Karpas-422 (cell line): ENCODE measurements at places on chromosomes 13 and 19. TPM values are rescaled to one million over a fixed set of nuclear protein-coding genes. Genes with fewer than 3 reads are reported as not detected.

DNA sequence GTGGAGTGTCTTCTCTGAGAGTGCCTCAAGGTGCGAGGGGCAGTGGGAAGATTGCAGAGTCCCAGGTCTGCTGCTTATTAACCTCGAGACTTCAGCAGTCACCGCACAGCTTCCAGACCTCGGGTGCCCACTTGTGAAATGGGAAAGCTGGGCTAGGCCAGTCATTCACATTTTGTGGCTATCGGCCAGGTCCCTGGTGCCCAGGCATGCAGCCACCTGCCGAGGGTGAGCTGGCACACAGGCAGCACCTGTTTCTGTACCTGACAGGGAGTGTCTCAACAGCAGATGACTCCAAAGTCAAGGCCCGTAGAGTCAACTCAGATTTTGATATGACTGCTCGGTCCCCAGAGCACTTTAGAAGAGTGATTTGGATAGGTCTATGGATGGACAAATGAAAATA, 21.9 kb downstream of the UQCRFS1 start:
- no peaks in the 10 kb centered on the region for H3K4me1 ChIP-seq
- H3K27ac ChIP-seq = no peak overlapping the region
- H3K36me3 ChIP-seq = no peaks in the 10 kb centered on the region
- no peak overlapping the region for H3K4me3 ChIP-seq
- no peaks in the 10 kb centered on the region for H3K27me3 ChIP-seq

- no peaks in the 10 kb centered on the region for H3K4me1 ChIP-seq
- no peak overlapping the region for H3K27ac ChIP-seq
- no peaks in the 10 kb centered on the region for H3K27me3 ChIP-seq
- no peaks in the 10 kb centered on the region for H3K36me3 ChIP-seq
- no peak for DNase-seq
Observed at GRCh38 chr19:29040292-29040691, 172.7 kb downstream of the UQCRFS1 start.

- no peak overlapping the region for H3K27ac ChIP-seq
- no peak for DNase-seq
- H3K36me3 ChIP-seq = no peaks in the 10 kb centered on the region
- no peak overlapping the region for H3K4me3 ChIP-seq
Observed at GRCh38 chr13:41276824-41277223, 13.4 kb upstream of the MTRF1 start.

- peaks cover 28% of the 10 kb centered on the region for H3K36me3 ChIP-seq
- H3K27ac ChIP-seq = no peak overlapping the region
- DNase-seq = no peak
- H3K4me3 ChIP-seq = peak overlapping the region; percentile 97
Observed at GRCh38 chr19:5691822-5692722, 2.0 kb downstream of the RPL36 start.

GRCh38 chr13:65606622-65607021, 1623.5 kb downstream of the PCDH9 start:
- H3K36me3 ChIP-seq = no peaks in the 10 kb centered on the region
- no peaks in the 10 kb centered on the region for H3K27me3 ChIP-seq
- no peak overlapping the region for H3K4me3 ChIP-seq
- no peak for DNase-seq

GRCh38 chr19:1450735-1451731, 1.1 kb downstream of the APC2 start:
- H3K4me3 ChIP-seq = no peak overlapping the region
- DNase-seq = peak; percentile 48
- 0 out of 2 replicates have a peak, but pooled peaks cover 2% of the 10 kb centered on the region for H3K27me3 ChIP-seq
- H3K27ac ChIP-seq = no peak overlapping the region

- no peak for DNase-seq
- no peak overlapping the region for H3K4me3 ChIP-seq
- H3K27ac ChIP-seq = no peak overlapping the region
Observed at GRCh38 chr19:19427944-19428343, 22.5 kb downstream of the GATAD2A start.

GRCh38 chr13:49435992-49436391, 7.9 kb downstream of the CAB39L start:
- no peaks in the 10 kb centered on the region for H3K27me3 ChIP-seq
- no peak overlapping the region for H3K4me3 ChIP-seq
- DNase-seq = no peak
- H3K27ac ChIP-seq = 0 out of 2 replicates have a peak overlapping the region, but pooled peaks have one; percentile 4
- peaks cover 70% of the 10 kb centered on the region for H3K4me1 ChIP-seq

GRCh38 chr19:34774857-34775256, 1.8 kb upstream of the ZNF599 start:
- peaks cover 9% of the 10 kb centered on the region for H3K4me1 ChIP-seq
- no peaks in the 10 kb centered on the region for H3K27me3 ChIP-seq
- DNase-seq = no peak
- H3K4me3 ChIP-seq = no peak overlapping the region

DNA sequence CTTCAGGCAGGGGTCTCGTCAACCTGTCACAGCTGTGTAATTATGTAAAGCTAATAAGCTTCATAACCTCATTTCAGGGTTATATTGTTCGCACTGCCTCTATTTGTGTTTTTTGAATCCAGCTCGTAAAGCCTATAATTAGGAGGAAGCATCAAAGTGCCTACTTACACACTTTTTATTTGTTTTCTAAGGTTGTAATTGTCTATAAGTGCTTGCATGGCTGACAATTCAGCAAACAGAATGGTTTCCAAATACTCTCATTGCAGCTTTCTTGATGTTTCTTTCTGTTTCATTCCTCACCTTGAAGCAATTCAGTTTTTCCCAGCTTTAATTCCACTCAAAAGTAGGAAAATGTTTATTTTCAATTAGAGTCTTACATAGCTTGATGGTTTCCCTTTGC, 336.3 kb downstream of the HS6ST3 start:
- DNase-seq = no peak
- no peak overlapping the region for H3K4me3 ChIP-seq
- no peaks in the 10 kb centered on the region for H3K4me1 ChIP-seq
- H3K27ac ChIP-seq = no peak overlapping the region
- H3K27me3 ChIP-seq = no peaks in the 10 kb centered on the region

DNA sequence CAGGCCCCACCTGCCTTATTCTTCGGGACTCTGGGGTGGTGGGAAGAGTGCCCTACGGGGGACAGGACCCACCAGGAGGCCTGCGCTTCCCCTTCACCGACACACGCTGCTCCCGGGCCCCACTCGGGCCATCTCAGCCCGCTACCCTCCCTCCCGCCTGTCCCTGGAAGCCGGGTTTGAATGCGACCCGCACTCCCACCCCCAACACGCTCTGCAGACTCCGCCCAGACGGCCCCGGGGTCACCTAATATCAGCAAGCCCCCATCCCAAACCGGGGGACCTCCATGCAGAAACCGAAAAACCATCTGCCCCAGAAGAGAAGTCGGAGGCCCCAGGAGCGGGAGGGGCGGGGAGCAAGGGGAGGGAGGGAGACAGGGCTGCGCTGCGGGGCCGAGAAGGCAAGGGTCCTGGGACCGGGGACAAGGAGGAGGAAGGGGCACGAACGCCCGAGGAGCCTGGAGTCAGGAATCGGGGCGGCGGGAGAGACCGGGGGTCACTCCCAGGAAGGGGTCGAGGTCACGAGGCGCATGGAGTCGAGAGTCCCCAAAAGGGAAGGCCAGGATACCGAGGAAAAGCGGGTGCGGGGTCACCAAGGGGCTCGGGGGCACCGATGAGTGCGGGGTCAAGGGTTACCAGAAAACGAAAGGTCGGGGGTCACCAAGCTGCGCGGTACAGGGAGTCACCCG, 766 bp downstream of the SBNO2 start:
- no peaks in the 10 kb centered on the region for H3K27me3 ChIP-seq
- no peaks in the 10 kb centered on the region; the same call in 1 of the 2 replicates for H3K36me3 ChIP-seq
- peaks cover 11% of the 10 kb centered on the region for H3K4me1 ChIP-seq
- H3K4me3 ChIP-seq = peak overlapping the region; percentile 82

GRCh38 chr19:41621226-41621625, 5.6 kb downstream of the CEACAM4 start:
- no peaks in the 10 kb centered on the region for H3K4me1 ChIP-seq
- no peak for DNase-seq
- H3K4me3 ChIP-seq = no peak overlapping the region
- H3K27ac ChIP-seq = no peak overlapping the region
- H3K27me3 ChIP-seq = no peaks in the 10 kb centered on the region
- no peaks in the 10 kb centered on the region for H3K36me3 ChIP-seq

DNA sequence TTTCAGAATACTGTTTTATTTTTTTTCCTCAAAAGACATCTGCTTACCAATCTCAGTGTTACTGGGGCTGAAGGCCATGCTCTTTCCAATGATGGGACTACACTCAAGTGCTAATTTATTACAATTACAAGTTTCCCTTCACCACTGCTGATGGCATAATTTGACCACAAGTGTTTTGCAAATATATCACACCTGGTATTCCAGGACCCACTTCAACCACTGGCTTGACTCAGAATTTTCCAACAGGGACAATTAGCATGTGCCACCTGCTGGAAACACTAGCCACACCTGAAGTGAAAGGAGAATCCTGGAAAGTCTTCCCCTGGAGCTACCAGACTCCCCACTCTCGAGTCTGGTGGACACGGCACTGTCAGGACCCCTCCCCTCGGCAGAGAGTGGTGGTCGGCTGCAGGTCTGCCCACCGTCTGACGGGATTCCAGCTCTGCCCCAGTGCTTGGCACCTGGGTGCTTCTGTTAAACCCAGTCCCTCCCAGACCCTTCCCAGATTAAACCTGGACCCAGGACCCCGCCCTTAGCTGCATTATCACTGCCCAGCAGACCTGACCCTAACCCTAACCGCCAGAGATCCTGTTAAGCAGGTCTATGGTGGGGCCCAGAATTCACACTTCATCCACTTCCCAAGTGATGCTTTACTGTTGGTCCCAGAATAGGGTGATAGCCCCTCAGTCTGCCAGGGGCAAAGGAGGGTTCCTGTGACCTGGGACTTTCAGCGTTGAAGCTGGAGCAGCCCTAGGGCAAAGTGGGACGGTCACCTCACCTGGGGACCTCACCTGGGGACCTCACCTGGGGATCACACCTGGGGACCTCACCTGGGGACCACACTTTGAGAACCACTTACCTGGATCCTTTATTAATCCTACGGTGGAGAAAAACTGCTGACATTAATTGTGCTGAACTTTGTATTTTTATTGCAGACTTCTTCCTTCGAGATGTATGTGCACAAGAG, 17.6 kb upstream of the RASA3 start:
- H3K27ac ChIP-seq = no peak overlapping the region
- no peak for DNase-seq
- no peaks in the 10 kb centered on the region for H3K36me3 ChIP-seq
- no peak overlapping the region for H3K4me3 ChIP-seq
- no peaks in the 10 kb centered on the region for H3K4me1 ChIP-seq

DNA sequence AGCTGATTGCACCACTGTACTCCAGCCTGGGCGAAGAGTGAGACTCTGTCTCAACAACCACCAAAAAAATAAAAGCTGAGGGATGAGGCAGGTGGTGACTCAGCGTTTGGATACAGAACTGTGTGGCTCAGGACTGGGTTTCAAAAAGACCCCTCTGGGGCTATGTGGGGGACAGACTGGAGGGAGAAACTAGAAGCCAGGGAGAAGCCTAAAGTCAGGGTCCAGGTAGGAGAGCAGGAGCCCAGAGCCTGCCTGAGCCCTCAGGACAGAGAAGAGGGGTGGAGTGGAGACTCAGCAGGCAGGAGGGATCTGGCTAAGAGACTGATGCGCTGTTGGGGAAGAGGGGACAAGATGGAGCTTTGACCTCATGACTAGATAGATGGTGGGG, 1.8 kb upstream of the CD37 start:
- peaks cover 96% of the 10 kb centered on the region for H3K4me1 ChIP-seq
- H3K27me3 ChIP-seq = no peaks in the 10 kb centered on the region
- DNase-seq = peak; percentile 67
- peak overlapping the region; percentile 96 for H3K27ac ChIP-seq

DNA sequence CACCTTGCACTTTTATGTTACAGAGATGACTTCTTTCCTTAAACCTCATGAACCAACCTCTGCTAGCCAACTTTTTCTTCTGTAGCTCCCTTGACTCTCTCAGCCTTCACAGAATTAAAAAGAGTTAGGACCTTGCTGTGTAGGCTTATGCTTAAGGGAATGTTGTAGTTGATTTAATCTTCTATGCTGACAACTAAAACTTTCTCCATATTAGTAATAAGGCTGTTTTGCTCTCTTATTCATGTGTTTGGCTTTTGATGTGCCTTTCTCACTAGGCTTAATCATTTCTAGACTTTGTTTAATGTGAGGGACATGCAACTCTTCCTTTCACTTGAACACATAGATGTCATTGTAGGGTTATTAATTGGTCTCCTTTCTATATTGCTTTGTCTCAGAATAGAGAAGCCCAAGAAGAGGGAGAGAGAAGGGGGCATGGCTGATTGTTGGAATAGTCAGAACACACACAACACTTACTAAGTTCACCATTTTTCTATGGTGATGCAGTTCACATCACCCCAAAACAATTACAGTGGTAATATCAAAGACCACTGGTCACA, 509.5 kb downstream of the UQCRFS1 start:
- no peak for DNase-seq
- H3K4me1 ChIP-seq = no peaks in the 10 kb centered on the region
- H3K27me3 ChIP-seq = no peaks in the 10 kb centered on the region
- H3K36me3 ChIP-seq = no peaks in the 10 kb centered on the region
- no peak overlapping the region for H3K4me3 ChIP-seq

- no peaks in the 10 kb centered on the region for H3K36me3 ChIP-seq
- no peaks in the 10 kb centered on the region for H3K27me3 ChIP-seq
- H3K27ac ChIP-seq = peak overlapping the region; percentile 83
- peaks cover 47% of the 10 kb centered on the region for H3K4me1 ChIP-seq
- H3K4me3 ChIP-seq = 0 out of 2 replicates have a peak overlapping the region, but pooled peaks have one; percentile 17
- DNase-seq = no peak
Observed at GRCh38 chr13:23470790-23471614, 37.5 kb upstream of the SACS start.

TMC4 gene
- total RNA-seq = 6.2 TPM in 1 of 2 replicates, not detected in the other

PSG4 gene
- total RNA-seq = not detected in 2 replicates

CYP4F12 gene
- total RNA-seq = not detected in 2 replicates

ZNF681 gene
- 7.4 and 8.1 TPM in 2 replicates for total RNA-seq

METTL21C gene
- total RNA-seq = not detected in 2 replicates

SMIM44 gene
- not detected in 2 replicates for total RNA-seq
